Fibroblast of villous mesenchyme (primary cell): ENCODE measurements at places on chromosomes 2 and 18.

GRCh38 chr18:68176901-68177300 lies 538.0 kb downstream of the TMX3 start:
- peak; percentile 53 for DNase-seq

- DNase-seq = no peak
These were observed 13.9 kb upstream of the RMND5A start for GRCh38 chr2:86706220-86706619.

DNA sequence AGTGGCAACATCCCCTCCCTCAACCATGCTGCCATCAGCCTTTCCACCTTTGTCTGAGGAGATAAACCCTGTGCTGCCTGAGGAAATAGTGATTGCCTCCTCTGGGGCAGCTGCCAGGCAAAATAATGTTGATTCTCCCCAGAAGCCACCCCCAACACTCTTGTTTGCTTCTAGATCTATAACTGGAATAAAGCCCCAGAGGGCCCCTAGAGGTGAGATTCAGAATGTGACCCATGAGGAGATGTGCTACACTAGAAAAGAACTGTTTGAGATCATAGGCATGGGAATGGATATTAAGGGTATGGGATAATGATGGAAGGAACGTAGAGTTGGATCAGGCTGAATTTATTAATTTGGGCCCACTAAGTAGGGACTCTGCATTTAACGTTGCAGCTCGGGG lies 116.3 kb upstream of the RMP24 start:
- DNase-seq = no peak

GRCh38 chr2:50602636-50603327 lies 429.1 kb downstream of the NRXN1 start:
- peak; percentile 2 for DNase-seq

DNA sequence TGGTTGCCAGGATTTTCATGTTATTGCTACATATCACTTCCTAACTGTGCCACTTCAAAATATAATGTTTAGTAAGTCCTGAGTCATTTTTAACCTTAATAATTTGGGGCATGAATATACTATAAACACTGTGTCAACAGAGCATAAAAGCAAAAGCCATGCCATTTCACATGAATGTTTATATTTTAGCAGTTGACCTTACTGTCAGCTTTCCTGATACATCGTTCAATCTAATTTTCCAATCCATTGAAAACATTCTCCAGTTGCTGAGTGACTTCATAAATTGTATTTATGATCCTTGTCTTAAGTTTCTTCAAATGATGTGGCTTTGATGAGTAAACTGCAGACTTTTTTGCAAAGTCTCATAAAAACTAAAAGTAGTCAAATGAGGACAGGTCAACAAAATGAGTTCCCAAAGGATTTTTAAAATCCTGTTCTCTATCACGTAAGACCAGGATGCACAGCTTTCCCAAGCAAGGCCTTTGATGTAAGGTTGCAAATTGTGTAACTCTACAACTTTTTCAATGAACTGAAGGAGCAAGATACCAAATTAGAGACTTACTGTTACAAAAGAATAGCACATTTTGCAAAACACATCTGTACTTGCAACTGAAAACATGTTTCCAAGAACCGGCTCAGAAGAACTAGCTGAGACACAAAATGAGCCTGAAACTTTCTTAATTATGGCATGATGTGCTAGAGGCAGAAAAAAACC lies 117.7 kb downstream of the SATB2 start:
- peak; percentile 77 for DNase-seq

- no peak for DNase-seq
These were observed 343.4 kb downstream of the GPD2 start for GRCh38 chr2:156779416-156780120.

DNA sequence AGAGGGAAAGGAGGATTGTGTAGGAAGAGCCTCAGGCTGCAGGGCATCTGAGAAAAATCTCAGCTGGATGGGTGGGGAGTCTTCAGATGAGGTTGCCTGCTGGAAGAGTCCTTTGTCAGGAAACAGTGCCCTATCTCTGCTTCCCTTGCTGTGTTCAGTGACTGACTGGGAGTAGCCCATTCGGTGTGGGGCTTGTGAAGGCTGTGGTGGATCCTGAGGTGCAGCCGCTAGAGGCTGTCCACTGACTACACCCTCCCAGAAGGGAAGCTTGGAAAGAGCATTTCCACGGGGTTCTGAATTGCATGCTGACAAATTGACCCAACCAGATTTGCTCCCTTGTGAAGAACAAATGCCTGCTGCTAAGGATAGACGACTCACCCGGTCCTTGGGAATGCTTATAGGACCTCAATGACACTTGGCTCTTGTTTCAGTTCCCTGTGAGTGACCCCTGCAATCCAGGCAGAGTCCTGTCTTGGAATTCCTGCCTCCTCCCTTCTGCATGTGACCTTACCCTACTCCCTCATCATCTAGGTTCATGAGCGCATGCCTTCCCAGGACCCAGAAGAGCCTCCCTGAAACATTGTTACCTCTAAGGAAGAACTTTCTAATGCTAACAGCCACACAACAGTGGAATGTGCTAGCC lies 109.7 kb upstream of the FAM136A start:
- no peak for DNase-seq

GRCh38 chr2:152407204-152407721 lies 72.3 kb downstream of the FMNL2 start:
- peak; percentile 66 for DNase-seq

DNA sequence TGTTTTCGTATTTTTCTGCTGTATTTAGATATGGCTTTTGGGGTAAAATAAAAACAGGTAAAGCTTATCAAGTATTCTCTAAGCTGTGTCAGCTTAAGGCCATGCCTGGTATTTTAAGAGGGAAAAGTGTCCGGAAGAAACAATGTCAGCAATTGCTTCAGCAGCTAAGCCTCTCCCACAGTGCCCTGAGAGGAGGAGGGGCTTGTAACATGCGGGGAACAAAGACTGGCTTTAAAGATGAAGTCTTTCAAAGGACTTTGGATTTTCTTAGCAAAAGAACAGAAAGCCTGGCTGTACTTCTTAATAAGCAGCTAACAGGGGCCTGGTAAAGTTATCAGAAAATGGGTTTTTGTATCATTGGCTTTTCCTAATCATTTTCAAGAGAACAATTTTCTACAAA lies 102.8 kb downstream of the PXDN start:
- peak; percentile 21 for DNase-seq

DNA sequence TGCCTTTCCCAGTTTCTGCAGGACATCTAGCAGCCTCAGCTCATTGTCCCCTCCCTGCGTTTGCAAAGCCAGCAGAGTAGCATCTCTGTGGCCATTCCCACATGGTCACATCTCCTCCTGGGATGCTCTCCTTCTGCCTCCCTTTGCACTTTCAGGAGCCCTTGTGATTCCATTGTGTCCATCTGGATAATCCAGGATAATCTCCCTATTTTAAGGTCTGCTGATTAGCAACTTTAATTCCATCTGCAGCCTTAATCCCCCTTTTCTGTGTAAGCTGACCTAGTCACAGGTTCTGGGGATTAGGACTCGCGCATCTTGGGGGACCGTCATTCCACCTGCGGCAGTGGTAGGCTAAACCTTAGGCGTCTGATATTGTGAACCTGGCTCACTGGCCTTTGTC lies 70.7 kb downstream of the NEDD4L start:
- no peak for DNase-seq
